ENCODE measurements at places on chromosomes 13 and 19. TPM values are rescaled to one million over a fixed set of nuclear protein-coding genes. Genes with fewer than 3 reads are reported as not detected.

The MBD3L3 gene
- total RNA-seq, result not detected

The NLRP5 gene
- not detected for total RNA-seq

The RNF113B gene
- not detected for total RNA-seq

The TEX101 gene
- not detected for total RNA-seq

The OR7D2 gene
- not detected for total RNA-seq

The ZNF274 gene
- total RNA-seq, result 10.9 TPM

The MED29 gene
- total RNA-seq, result 12.5 TPM

The CYSLTR2 gene
- total RNA-seq, result 1.3 TPM

The ZNF541 gene
- 0.28 TPM for total RNA-seq

The KRTDAP gene
- total RNA-seq, result not detected

The TEKTIP1 gene
- total RNA-seq, result not detected

The ERICH4 gene
- total RNA-seq, result 0.09 TPM

The CPB2 gene
- not detected for total RNA-seq

The WDR88 gene
- total RNA-seq, result not detected

The FLT3 gene
- total RNA-seq, result not detected

The OR7A5 gene
- total RNA-seq, result not detected

The NXNL1 gene
- total RNA-seq, result not detected

The ZNF808 gene
- 18.9 TPM for total RNA-seq

The IL17D gene
- 1.3 TPM for total RNA-seq

The IRGC gene
- total RNA-seq, result not detected

The RXFP2 gene
- total RNA-seq, result not detected

The ZNF600 gene
- 3.0 TPM for total RNA-seq

The FCHO1 gene
- 0.14 TPM for total RNA-seq

The FARSA gene
- 52.3 TPM for total RNA-seq

The COL4A1 gene
- total RNA-seq, result 174 TPM

The SIGLEC5 gene
- total RNA-seq, result not detected

The FCAR gene
- total RNA-seq, result not detected

The PSG1 gene
- 0.09 TPM for total RNA-seq

The CFD gene
- 61.8 TPM for total RNA-seq

The CLEC17A gene
- 0.28 TPM for total RNA-seq

The SYT3 gene
- not detected for total RNA-seq

The KIR3DL2 gene
- total RNA-seq, result not detected

The C13orf42 gene
- total RNA-seq, result not detected

The MIA gene
- not detected for total RNA-seq

The PEX11G gene
- 3.8 TPM for total RNA-seq

The LILRA1 gene
- not detected for total RNA-seq

The PCDH9 gene
- total RNA-seq, result 3.6 TPM

The LYL1 gene
- total RNA-seq, result 1.2 TPM

The ZNF99 gene
- not detected for total RNA-seq

The POU2F2 gene
- under 0.01 TPM for total RNA-seq

The POSTN gene
- 396 TPM for total RNA-seq

The KANK2 gene
- 137 TPM for total RNA-seq

The DAND5 gene
- total RNA-seq, result not detected

The GNG7 gene
- 0.14 TPM for total RNA-seq

The SH2D3A gene
- total RNA-seq, result 0.28 TPM

The LILRA2 gene
- total RNA-seq, result not detected

The EEF1AKMT1 gene
- 7.7 TPM for total RNA-seq

The CERS1 gene
- 0.85 TPM for total RNA-seq

The LHB gene
- total RNA-seq, result not detected

The ZNF878 gene
- not detected for total RNA-seq

The CCL25 gene
- not detected for total RNA-seq

The TMEM255B gene
- total RNA-seq, result 1.4 TPM

The STOML3 gene
- not detected for total RNA-seq

The TIMM13 gene
- total RNA-seq, result 31.7 TPM

The HCN2 gene
- total RNA-seq, result 0.71 TPM

The EFNA2 gene
- total RNA-seq, result not detected

The RNF17 gene
- not detected for total RNA-seq

The TMEM38A gene
- 1.9 TPM for total RNA-seq

All from smooth muscle cell of bladder (primary cell).